RCC 7860 (cell line): ENCODE measurements at places on chromosomes 5 and 9.
A peak's percentile ranks its signal among the peaks of the same experiment; 100 is the strongest.

DNA sequence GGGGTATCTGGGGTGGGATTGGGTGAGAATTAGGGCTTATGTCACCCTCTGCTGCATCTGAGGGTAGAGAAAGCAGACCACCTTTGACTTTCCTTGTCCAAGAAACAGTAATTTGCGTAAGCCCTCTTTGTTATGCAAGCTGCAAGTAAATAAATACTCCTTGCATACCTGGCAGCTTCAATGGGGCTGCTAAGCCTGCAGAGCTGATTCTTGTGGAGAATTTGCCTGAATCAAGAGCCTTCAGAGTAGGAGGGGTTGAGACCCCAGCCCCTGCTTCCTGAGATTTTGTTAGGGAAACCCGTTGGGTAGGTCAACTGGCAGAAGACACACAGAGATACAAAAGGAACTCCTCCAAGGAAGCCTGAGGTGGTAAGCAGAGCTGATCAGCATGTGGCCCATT lies 515.1 kb downstream of the DMAC1 start:
- DNase-seq: no peak

DNA sequence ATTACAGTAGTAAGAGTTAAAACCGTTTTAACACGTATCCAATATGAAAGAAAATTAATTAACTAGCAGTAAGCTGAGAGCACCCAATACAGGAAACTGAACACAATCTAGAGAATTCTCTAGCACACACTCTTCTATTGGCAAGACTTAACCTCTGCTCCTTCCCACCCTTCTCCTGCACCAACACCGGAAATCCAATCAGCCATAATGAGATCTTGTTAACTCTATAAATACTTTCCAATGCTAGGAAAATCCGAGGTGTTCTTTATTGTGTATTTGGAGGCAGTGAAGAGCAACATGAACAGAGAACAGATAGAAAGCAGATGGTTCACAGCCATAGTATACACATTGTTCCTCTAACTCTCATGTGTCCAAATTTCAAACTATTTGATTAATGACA lies 591.7 kb downstream of the CETN3 start:
- no peak for DNase-seq

- DNase-seq: no peak
Measured at GRCh38 chr9:123894822-123895221, 35.1 kb downstream of the DENND1A start.

DNA sequence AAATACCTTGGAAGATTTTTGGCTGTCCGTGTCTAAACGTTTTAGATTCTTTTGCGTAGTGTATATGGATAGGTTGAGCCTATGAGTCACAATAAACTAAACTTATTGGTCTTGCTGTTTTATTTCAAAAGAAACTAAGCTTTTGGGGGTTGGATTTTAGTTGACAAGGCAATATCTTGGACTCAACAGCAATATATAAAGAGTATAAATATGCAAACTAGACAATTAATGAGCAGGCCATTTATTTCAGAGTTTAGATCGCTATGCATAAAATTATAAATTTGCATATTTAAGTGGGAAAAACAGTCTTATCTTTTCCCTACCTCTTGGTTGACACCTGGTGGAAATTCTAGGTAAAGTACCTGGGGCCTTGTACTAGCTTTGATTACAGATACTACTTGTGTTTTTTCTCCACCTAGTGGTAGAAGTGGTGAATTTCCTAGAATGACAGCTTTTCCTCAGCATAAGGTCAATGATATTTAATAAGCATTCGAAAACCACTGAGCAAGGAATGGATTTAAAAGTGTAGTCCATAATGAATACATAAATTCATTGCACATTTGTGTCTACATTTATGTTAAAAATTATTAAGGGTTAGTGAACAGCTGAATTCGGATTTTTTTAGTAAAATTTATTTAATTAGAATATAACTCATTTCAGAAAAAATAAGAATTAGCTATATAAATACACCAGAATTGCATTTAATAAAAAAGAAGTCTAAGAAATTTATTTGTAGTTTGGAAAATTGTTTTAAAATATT lies 1.7 kb upstream of the ARRDC3 start:
- peak; percentile 76 for DNase-seq

- no peak for DNase-seq
Measured at GRCh38 chr5:138951986-138952735, 77.0 kb upstream of the LRRTM2 start.

GRCh38 chr9:125133403-125134329 lies 9.7 kb downstream of the SCAI start:
- no peak for DNase-seq

DNA sequence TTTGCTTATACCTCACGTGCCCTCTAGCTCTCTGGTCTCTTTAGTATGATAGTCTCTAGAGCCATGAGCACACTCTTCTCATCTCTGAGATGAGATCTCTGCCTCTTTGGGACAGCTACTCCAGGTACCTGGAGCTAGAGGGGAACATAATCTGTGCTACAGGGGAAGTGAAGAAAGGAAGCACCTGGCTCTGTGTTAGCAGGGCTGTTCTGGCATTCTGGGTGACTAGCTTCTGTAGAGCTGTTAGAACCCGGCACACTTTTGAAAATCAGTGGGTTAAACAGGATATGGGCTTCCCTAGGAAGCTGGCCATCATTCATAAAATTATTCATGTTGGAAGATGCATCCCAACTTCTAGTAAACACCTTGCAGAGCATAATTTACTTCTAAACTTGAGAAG lies 224.8 kb downstream of the MCTP1 start:
- no peak for DNase-seq

DNA sequence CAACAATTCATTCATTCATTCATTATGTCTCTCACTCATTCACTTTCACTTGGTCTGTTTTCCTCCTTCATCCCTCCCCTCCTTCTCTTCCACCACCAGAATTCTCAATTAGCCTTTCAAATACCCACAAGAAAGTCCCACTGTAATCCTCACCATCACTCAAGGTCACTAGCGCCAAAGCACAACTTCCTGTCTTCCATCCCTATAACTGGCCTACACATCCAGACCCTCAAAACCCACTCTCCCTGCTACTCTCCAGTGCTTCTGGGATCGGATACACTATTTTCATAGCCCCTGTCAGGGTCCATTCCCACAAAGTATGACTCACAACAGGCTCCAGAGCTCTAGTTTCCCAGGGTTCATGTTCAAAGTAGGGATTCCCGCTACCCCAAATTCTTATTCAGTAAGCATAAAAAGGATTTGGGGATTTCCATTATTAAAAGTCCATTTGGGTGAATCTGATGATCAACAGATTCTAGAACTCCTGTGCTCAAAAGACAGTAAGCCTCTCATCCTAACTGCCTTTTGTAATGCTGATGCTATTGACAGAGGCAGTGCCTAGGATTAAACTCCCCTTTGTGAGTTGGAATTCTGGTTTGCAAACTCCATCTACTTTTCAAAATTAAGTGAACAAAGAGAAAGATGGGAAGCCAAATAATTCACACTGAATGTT lies 250.9 kb downstream of the SEMA5A start:
- no peak for DNase-seq

- DNase-seq: no peak
Measured at GRCh38 chr5:126044111-126044668, 379.0 kb upstream of the GRAMD2B start.

DNA sequence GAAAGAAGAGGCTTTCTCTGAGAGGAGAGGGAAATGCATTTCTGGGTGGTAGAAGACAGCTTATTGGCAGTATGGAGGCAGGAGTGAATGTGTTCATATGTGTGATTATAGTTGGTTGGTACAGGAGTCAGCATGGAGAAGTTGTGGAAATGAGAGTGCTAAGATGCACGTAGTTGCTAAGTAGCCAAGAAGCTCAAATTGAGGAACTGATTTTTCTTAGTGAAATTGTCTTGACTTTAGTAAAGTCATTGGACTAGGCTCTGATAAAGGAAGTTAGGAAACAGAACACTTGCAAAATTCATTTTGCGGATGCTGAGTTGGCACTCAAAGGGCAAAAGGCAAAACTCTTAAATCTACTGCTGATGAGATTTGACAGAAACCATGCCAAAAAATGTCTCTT lies 158.9 kb upstream of the VCAN start:
- no peak for DNase-seq

DNA sequence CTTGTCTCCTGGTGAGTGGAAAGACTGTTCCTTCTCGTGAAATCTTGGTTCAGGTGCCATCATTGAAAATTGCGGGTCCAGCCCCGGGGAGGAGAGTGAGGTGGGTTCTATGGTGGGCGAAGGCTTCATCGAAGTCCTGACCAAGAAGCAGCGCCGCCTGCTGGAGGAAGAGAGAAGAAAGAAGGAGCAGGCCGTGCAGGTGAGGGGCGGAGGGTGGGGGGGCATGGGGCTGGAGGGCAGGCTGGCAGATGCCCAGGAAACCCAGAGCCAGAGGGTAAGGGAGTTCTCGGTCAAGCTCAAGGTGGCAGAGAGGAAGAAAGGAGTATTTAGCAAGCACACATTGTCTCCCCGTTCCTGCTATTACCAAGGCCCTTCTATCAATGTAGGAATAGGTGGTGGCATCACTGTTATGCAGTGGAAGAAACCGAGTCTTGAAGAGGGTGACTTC lies 24.3 kb upstream of the POMT1 start:
- DNase-seq: no peak

DNA sequence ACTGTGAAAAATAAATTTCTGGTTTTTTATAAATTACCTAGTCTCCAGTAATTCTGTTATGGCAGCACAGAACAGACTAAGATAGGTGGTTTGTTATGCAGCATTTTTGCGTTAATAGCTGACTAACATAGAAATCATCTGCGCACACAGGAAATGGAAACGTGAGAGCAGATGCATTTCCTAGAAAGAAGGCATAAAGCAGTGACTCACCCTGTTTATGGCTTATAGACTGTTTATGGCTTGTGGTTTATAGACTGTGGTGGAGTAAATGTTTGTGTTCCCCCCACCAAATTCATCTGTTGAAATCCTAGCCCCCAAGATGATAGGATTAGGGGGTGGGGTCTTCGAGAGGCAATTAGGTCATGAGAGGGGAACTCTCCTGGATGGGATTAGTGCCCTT lies 18.3 kb upstream of the OSMR start:
- no peak for DNase-seq

DNA sequence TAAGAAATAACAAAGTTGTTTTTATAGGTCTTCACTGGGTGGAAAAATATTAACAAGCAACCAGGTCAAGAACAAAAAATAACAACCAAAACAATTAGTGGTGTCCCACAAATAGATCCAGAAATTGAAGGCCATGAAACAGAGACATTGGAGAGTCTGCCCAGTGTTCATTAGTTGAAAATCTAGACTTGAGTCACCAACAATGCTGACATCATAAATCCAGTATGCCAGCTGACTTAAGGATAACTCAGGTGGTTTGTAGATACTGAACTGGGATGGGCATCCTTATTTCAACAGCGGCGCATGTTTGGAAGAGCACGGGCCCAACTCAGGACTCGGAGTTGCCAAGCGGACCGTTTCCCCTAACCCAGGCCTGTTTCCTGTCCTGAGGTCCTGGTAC lies 80.7 kb upstream of the TNFAIP8 start:
- peak; percentile 45 for DNase-seq

DNA sequence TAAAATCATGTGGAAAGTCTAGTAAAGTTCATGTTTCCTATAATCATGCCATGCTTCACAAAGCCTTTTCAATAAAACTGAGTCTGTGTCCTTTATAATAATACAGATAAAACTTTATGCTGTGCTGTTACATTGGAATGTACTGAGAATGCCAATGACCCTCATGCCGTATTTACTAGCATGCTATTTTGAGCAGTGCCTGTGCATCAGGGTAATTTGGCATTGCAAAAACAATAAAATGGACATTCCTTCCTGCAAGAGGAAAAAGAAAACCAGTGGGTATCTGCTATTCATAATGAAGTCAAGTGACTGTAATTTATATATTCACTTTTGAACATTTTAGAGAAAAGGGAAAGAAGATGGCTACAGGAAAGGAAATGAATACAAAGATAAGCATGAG lies 159.0 kb downstream of the PBX3 start:
- DNase-seq: no peak

DNA sequence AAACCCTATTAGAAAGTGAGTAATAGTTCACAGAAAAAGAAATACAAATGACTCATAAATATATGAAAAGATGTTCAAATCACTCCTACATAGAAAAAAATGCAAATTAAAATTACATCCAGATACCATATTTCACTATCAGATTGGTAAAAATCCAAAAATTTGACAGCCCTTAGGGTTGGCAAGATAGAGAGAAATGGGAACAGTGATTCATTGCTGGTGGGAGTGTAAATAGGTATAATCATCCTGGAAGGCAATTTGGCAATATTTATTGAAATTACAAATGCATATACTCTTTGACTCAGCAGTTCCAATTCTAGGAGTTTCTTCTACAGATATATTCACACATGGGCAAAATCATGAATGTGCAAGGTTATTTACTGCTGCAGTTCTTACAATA lies 273.5 kb downstream of the NR2F1-AS1 start:
- no peak for DNase-seq

- peak; percentile 66 for DNase-seq
Measured at GRCh38 chr5:179763215-179763945, 30.4 kb upstream of the LTC4S start.

DNA sequence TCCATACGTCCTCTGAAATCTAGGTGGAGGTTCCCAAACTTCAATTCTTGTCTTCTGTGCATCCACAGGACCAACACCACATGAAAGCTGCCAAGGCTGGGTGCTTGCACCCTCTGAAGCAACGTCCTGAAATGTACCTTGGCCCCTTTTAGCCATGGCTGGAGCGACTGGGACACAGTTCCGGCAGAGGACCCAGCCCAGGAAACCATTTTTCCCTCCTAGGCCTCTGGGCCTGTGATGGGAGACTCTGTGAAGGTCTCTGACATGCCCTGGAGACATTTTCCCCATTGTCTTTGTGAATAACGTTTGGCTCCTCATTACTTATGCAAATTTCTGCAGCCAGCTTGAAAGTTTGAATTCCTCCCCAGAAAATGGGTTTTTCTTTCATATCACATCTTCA lies 261.8 kb upstream of the RFX3 start:
- no peak for DNase-seq
